PC-9 (cell line): ENCODE measurements at places on chromosomes 11 and 22. TPM values are rescaled to one million over a fixed set of nuclear protein-coding genes. Genes with fewer than 3 reads are reported as not detected.

DNA sequence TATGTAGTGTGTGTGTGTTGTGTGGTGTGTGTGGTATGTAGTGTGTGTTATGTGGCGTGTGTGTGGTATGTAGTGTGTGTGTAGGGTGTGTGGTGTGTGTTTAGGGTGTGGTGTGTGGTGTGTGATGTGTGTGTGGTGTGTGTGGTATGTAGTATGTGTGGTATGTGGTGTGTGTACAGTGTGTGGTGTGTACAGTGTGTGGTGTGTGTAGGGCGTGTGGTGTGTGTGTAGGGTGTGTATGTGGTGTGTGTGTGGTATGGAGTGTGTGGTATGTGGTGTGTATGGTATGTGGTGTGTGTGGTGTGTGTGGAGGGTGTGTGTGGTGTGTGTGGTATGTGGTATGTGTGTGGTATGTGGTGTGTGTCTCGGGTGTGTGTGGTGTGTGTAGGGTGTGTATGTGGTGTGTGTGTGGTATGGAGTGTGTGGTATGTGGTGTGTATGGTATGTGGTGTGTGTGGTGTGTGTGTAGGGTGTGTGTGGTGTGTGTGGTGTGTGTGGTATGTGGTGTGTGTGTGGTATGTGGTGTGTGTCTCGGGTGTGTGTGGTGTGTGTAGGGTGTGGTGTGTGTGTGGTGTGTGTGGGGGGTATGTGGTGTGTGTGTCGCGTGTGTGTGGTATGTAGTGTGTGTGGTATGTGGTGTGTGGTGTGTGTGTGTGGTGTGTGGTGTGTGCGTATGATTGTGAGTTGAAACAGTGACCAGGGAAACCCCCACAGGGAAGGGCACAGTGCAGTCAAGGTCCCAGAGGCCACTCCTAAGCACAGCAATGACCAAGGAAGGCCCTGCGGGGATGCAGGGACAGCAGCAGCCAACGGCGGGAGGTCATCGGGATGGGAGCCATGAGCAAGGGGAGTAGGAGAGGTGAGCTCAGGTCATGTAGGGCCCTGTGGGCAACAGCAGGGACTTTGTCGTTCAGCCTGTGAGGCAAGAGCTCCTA, 2.9 kb upstream of the PPP6R2 start:
- no peak overlapping the region for H3K27ac ChIP-seq
- H3K27me3 ChIP-seq: no peaks in the 10 kb centered on the region
- H3K4me3 ChIP-seq: no peak overlapping the region
- H3K36me3 ChIP-seq: no peaks in the 10 kb centered on the region
- peak; percentile 27 for DNase-seq
- 0 out of 2 replicates have a peak, but pooled peaks cover 4% of the 10 kb centered on the region for H3K4me1 ChIP-seq

PGA4 gene
- not detected in 2 replicates for total RNA-seq

GRCh38 chr22:43376765-43377547, 33.8 kb upstream of the SCUBE1 start:
- H3K27ac ChIP-seq: no peak overlapping the region
- H3K27me3 ChIP-seq: peaks cover 94% of the 10 kb centered on the region
- H3K36me3 ChIP-seq: no peaks in the 10 kb centered on the region
- no peak for DNase-seq
- no peaks in the 10 kb centered on the region for H3K4me1 ChIP-seq

DNA sequence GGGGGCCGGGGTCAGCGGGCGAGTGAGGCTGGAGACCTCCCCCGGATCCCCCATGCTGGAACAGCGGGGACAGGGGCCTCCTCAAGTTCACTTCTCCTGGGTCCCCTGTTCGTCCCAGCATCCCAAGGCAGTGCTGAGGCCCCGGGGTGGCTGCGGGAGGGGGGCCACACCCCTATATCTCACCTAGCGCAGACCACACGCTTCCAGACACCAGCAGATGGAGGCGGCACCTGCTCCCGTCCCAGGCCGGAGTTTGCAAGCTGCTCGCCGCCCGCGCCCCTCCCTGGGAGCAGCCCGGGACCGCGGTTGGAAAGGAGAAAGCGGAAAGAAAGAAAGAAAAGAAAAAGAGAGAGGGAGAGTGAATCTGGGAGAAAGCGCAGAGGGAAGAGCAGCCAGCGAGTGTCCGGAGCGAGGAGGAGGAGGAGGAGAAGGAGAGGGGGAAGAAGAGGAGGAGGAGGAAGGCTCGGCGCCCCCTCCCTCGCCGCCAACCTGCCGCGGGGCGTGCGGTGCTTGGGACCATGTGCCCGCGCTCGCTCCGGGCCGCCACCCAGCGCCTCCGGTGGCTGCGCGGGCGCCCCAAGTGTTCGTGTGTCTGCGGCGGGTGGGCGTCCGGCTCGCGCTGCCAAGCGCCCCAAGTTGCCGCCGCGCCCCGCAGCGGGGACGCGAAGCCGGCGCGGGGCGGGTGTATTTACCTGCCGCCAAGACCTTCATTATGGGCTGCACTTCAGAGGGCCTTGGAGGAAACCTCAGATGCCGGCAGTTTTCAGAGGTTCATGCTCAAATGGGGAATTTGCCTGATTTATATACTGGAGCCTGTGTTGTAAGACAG, at the start of gene LIF:
Gene LIF, minus strand, starts transcription at position 775 of the 829 bp plus-strand sequence. Its CDS starts 64 bp downstream, at position 711.
- peak within 1 kb of the TSS; percentile 100 for H3K27ac ChIP-seq
- no peak for DNase-seq
- peaks cover 51% of the 10 kb centered on the region for H3K36me3 ChIP-seq
- H3K4me3 ChIP-seq: no peak within 1 kb of the TSS
- no peaks in the 10 kb centered on the region for H3K27me3 ChIP-seq
- peaks cover 29% of the 10 kb centered on the region for H3K4me1 ChIP-seq

GRCh38 chr22:21984793-21985192, 2.2 kb upstream of the TOP3B start:
- no peaks in the 10 kb centered on the region for H3K4me1 ChIP-seq
- no peak for DNase-seq
- no peak overlapping the region for H3K4me3 ChIP-seq
- no peaks in the 10 kb centered on the region for H3K36me3 ChIP-seq
